Purkinje cell (primary cell): ENCODE measurements at places on chromosomes 16 and 17. TPM values are rescaled to one million over a fixed set of nuclear protein-coding genes. Genes with fewer than 3 reads are reported as not detected.

The STX1B gene
- 2.5 and 3.0 TPM in 2 replicates for polyA plus RNA-seq

The ZNRF1 gene
- polyA plus RNA-seq, result 36.6 and 48.2 TPM in 2 replicates

The SCGB1C2 gene
- polyA plus RNA-seq, result not detected in 2 replicates

The UMOD gene
- not detected in 2 replicates for polyA plus RNA-seq

The TNFRSF17 gene
- 6.6 and 15.0 TPM in 2 replicates for polyA plus RNA-seq

The CDH13 gene
- polyA plus RNA-seq, result 7.3 TPM in 1 of 2 replicates, not detected in the other

The ZP2 gene
- polyA plus RNA-seq, result 0.11 and 2.2 TPM in 2 replicates

The CREBBP gene
- 6.4 and 10.0 TPM in 2 replicates for polyA plus RNA-seq

The TP53TG3C gene
- polyA plus RNA-seq, result not detected in 2 replicates

The TBC1D3B gene
- not detected in 2 replicates for polyA plus RNA-seq

The GFAP gene
- 9.4 and 14.4 TPM in 2 replicates for polyA plus RNA-seq

The KPNB1 gene
- polyA plus RNA-seq, result 79.4 and 84.5 TPM in 2 replicates

The SULT1A1 gene
- 35.1 and 39.9 TPM in 2 replicates for polyA plus RNA-seq

The MMP15 gene
- 1.7 and 4.4 TPM in 2 replicates for polyA plus RNA-seq

The RNF157 gene
- polyA plus RNA-seq, result 38.1 and 46.4 TPM in 2 replicates

The XAF1 gene
- polyA plus RNA-seq, result not detected in 2 replicates

The SLC35G6 gene
- polyA plus RNA-seq, result not detected in 2 replicates

The PHF23 gene
- 8.9 and 12.1 TPM in 2 replicates for polyA plus RNA-seq

The TRPV3 gene
- polyA plus RNA-seq, result 0.07 and 0.59 TPM in 2 replicates

The AANAT gene
- polyA plus RNA-seq, result not detected in 2 replicates

The NPIPA2 gene
- 1.1 and 3.8 TPM in 2 replicates for polyA plus RNA-seq
